CD4-positive, alpha-beta T cell treated with Interleukin-4 for 1 hour (primary cell): ENCODE measurements at places on chromosomes 2 and 18.

GRCh38 chr2:241126771-241127202 lies 22.5 kb downstream of the PASK start:
- no peak for DNase-seq

DNA sequence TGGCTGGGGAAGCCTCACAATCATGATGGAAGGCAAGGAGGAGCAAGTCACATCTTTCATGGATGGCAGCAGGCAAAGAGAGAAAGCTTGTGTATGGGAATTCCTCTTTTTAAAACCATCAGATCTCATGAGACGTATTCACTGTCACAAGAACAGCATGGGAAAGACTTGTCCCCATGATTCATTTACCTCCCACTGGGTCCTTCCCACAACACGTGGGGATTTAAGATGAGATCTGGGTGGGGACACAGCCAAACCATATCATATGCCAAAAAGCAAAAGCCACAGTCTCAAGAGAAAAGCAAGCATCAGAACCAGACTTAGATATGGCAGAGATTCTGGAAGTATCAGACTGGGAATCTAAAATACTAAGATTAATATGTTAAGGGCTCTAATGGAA lies 30.0 kb upstream of the SCRN3 start:
- DNase-seq: no peak

DNA sequence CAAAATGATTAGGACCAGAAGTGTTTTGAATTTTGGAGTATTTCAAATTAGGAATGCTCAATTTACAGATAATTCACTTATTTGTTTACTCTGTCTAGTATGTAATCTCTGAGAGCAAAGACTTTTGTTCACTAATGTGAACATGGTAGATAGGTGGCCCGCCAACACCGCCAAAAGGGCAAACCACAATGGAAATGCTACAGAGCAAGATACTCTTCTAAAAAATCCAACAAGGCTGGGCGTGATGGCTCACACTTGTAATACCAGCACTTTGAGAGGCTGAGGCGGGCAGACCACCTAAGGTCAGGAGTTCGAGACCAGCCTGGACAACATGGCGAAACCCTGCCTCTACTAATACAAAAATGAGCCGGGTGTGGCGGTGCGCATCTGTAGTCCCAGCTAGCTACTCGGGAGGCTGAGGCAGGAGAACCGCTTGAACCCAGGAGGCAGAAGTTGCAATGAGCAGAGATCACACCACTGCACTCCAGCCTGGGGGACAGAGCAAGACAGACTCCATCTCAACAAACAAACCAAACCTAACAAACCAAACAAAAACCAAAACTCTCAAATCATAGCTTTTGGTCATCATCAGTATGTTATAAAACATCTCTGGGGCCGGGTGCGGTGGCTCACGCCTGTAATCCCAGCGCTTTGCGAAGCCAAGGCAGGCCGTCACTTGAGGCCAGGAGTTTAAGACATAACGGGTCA lies 2.4 kb downstream of the CCT4 start:
- DNase-seq: no peak

DNA sequence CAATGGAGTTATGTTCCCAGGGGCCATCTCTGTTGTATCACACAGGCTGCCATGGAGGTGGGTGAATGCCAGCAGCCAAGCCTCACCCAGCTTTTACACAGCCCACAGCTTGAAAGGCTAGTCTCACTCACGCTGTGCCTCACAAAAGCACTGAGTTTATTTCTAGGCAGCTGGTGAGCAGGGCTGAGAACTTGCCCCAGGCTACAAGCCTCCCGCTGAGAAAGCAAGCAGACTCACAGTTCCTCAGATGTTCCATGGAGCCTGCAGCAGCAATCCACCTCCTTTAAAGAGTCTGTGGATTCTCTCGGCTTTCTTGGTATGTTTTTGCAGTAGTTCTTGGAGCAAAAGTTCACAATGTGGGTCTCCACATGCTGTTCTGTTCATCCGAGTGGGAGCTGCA lies 40.9 kb upstream of the ALKAL2 start:
- DNase-seq: no peak

DNA sequence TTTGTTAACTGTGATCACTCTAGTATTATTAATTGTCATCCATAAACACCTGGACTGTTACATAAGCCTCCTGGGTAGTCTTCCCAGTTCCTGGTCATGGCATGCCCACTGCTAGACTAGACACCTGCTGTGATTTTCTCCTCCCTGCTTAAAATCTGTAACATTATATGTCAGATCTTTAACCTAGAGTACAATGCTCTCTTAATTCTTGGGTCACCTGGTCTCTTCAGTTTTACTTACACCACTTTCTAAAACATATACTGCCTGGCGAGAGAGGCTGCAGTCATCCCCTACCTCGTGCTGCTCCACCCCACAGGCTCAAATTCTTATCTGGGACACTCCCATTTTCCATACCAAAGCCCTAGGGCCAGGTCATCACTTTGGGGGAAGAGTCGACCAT lies 161.3 kb downstream of the CDH2 start:
- DNase-seq: no peak

DNA sequence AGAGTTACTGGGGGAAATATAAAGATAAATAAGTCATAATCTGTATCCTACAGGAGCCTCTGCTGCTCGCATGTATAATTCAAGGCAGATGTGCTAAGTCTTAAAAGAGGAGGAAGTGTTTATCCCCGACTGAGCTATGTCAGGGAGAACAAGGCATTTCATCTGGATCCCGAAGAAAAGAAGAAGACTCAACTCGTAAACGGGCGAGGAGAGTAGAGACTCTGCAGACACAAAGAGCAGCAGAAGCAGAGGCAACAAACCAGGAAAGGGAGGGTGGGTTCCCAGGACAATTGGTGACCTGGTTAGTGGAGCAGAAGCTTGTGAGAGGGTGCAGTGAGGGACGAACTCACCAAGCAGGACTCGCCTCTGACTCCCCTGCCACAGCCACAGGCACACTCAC lies 368.6 kb downstream of the EIPR1 start:
- DNase-seq: no peak

DNA sequence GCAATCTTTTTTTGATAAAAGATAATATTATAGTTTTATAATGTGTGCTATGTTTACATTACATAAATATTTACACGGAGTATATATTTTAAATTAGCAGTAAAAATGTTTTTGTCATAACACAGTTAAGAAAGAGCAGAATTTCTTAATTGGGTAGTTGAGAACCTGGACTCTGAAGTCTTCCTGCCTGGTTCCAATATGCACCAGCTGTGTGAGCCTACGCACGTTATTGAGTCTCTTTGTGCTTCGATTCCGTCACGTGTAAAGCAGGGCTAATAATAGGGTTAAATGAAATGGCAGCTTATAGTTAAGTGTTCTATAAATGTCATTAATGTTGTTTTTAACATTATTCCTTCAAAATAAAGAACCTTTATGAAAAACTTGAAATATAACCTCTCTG lies 1.2 kb upstream of the CCDC88A start:
- DNase-seq: no peak

GRCh38 chr2:70133491-70134322 lies 46.4 kb downstream of the PCBP1 start:
- DNase-seq: peak; percentile 66

DNA sequence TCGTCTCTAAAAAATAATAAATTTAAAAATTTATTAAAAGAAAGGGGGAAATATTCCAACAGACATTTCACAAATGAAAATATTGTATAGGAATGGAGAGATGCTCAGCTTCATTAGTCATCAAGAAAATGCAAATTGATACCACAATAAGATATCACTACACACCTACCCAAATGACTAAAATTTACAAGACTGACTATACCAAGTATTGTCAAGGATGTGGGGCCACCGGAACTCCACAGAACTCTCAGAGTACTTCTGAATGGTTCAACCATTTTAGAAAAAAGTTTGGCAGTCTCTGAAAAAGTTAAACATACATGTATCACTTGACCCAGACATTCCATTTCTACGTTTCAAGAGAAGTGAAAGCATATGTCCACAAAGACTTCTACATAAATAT lies 163.4 kb downstream of the EHBP1 start:
- no peak for DNase-seq

- DNase-seq: no peak
These were observed 30.5 kb downstream of the DNMT3A start for GRCh38 chr2:25310965-25311864.

- DNase-seq: no peak
These were observed 22.1 kb upstream of the LBH start for GRCh38 chr2:30209227-30209626.

GRCh38 chr18:57243624-57244179 lies 96.8 kb downstream of the BOD1L2 start:
- DNase-seq: no peak

- no peak for DNase-seq
These were observed 70.2 kb downstream of the AOX1 start for GRCh38 chr2:200655918-200656580.

DNA sequence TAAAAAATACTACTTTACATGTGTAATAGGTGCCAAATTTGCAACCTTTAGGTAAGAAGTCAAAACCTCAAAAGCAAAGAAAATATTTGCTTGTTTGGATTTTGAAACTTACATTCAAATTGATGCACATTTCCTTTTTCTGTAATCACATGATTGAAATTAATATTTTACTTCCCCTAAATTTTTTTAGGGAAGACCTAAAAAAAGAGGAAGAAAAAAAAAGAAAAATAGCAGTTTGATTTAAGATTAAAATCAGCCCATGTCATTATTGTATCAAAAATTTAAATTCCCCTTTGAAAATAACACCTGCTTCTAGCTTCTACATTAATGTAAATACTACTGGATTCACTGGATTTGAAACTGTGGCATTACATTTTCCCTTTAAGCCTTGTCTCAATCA lies 68.2 kb upstream of the STON1 start:
- DNase-seq: no peak

- DNase-seq: no peak
These were observed 12.5 kb downstream of the INPP4A start for GRCh38 chr2:98457045-98457696.

- DNase-seq: no peak
These were observed 403.9 kb upstream of the FANCL start for GRCh38 chr2:58645017-58645416.

- no peak for DNase-seq
These were observed 1.7 kb downstream of the PRELID3A start for GRCh38 chr18:12409469-12409868.

DNA sequence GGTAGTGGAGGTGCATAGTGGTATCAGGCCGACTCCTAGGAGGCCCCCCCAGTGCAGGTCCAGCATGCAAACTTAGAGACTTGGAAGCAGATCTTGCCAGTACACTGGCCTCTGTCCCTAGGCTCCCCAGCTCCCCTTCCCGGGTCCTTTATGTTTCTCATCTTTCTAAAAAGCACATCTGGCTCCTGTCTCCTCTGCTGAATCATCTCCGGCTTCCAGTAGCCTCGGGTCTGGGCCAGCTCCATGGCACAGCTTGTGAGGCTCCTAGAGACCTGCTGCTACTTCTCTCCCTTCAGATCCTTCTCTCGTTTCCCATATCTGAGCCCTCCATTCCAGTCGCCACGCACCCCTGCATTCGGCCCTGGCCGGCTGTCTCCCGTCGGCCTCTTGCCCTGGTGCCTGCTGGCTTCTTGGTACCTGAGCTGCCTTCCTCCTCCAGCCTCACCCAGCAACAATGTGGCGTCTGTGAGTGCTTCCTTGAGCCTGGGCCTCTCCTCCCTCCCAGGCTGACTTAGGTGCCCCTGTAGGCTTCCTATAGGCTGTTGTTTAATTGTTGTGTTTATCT lies 6.6 kb downstream of the TRAF3IP1 start:
- DNase-seq: no peak

GRCh38 chr2:227629435-227629834 lies 12.1 kb downstream of the SCYGR4 start:
- DNase-seq: no peak

- DNase-seq: no peak
These were observed 92.8 kb downstream of the PHLPP1 start for GRCh38 chr18:62808123-62808522.

- no peak for DNase-seq
These were observed 189.6 kb downstream of the HAUS1 start for GRCh38 chr18:46293742-46294181.

GRCh38 chr18:65737471-65737955 lies 13.3 kb upstream of the CDH7 start:
- no peak for DNase-seq

DNA sequence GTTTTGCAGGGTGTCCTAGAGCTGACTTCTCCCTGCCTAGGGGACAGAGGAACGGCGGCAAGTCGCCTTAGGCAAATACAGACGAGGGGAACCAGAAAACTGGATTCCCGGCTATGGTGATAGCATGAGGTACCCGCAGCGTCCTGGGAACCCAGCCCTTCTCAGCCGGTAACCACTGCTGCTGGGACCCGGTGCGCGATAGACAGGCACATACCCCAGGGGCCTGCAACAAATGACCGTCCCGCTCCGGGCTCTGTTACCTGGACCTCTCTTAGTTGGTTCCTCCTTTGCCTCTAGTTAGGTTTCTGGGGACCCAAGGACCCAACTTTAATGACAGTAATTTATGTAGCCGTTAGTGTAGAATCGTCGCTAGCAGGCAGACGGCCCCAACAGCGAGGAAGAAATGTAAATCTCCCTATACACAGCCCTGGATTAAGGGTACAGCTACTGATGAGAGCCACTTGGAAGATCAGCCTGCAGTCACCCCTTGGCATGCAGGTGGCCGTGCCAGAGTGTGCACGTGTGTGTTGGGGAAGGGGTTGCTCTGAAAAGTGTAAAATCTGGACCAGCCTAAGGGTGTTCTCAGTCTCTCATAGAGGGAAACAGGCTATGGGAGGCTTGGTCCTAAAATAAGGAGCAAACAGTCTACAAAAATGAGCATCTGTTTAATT lies 819 bp upstream of the SERPINE2 start:
- no peak for DNase-seq

GRCh38 chr18:55477499-55477859 lies 110.5 kb downstream of the TCF4 start:
- DNase-seq: peak; percentile 35

DNA sequence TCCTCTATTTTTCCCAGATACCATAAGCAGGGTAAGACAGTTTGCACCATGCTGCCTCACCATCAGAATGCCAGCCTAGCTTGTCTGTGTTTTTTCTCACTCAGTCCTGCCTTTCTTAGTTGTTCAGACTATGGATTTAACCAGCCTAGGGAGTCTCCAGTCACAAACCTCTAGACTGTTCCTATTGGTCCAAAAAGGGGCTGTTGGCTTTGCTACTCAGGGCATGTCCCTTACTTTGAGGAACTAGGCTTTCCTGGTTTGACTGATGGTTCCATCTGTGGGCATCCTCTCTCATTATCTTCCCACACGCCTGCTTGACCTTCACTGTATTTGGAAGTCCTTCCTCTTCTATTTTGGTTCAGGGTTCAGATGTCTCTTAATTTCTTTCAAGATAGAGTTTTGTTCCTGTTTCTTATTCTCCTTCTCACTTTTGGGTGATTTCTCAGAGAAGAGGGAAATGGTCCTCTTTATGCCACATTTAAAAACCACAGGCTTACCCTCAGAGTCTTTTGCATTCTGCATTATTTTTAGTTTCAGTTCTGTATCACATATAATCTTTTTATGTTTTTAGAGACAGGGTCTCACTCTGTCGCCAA lies 31.3 kb upstream of the TMEM131 start:
- DNase-seq: peak; percentile 47

- DNase-seq: no peak
These were observed 18.6 kb downstream of the GLI2 start for GRCh38 chr2:120754067-120754960.
